BJ (cell line): ENCODE measurements at places on chromosomes 5 and 9.

- DNase-seq: peak; percentile 97
Measured at GRCh38 chr5:179304466-179304865, 40.8 kb downstream of the ADAMTS2 start.

DNA sequence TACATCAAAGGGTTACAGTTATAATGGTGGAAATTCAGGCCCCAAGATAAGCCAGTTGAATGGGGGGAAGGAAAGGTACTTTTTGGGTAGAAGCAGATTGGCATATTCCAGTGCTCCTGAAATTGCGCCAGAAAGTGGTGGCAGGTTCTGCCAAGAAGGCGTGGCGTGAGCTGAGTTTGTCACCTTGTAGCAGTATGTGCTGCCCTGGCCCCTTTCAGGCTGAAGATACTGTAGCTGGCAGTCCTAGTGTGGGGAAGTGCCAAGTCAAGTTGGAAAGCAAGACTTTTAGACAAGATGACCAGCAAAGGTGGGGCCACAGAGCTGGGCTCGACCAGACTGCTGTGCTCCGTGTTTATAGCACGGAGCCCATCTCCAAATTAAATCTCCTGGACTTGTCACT, 133.6 kb upstream of the GLRA1 start:
- no peak for DNase-seq

GRCh38 chr5:155631116-155631515, 617.6 kb downstream of the KIF4B start:
- DNase-seq: no peak

- no peak for DNase-seq
Measured at GRCh38 chr5:33284681-33285080, 156.1 kb upstream of the TARS1 start.

DNA sequence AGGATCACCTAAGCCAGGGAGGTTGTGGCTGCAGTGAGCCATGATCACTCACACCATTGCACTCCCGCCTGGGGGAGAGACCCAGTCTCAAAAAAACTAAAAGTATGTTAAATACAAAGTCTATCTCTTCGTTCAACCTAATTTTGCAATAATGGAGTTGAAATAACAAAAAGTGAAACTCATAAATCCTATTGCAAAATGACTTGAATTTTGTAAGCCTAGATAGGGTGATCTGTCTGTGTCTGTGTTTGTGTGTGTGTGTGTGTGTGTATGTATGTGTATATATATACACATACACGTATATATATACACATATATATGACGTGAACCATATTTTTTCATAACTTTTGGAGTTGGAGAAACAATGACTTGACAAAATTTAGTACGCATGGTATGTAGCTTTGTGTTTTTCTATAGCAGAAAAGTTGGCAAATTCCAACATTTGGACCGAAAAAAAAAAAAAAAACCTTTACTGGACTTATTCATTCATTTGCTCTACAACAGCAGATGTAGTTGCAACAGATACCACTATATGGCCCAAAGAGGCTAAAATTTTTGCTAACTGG, 76.9 kb upstream of the CDH6 start:
- DNase-seq: no peak

GRCh38 chr5:52771343-52772039, 16.2 kb upstream of the ITGA1 start:
- DNase-seq: no peak

- DNase-seq: no peak
Measured at GRCh38 chr5:92758552-92758951, 822.5 kb downstream of the NR2F1-AS1 start.
